ENCODE measurements at places on chromosomes 4 and X.

GRCh38 chr4:142463206-142463605 lies 382.9 kb downstream of the INPP4B start:
- no peak for ATAC-seq

GRCh38 chr4:20615486-20616260 lies 84.6 kb upstream of the PACRGL start:
- no peak for ATAC-seq

DNA sequence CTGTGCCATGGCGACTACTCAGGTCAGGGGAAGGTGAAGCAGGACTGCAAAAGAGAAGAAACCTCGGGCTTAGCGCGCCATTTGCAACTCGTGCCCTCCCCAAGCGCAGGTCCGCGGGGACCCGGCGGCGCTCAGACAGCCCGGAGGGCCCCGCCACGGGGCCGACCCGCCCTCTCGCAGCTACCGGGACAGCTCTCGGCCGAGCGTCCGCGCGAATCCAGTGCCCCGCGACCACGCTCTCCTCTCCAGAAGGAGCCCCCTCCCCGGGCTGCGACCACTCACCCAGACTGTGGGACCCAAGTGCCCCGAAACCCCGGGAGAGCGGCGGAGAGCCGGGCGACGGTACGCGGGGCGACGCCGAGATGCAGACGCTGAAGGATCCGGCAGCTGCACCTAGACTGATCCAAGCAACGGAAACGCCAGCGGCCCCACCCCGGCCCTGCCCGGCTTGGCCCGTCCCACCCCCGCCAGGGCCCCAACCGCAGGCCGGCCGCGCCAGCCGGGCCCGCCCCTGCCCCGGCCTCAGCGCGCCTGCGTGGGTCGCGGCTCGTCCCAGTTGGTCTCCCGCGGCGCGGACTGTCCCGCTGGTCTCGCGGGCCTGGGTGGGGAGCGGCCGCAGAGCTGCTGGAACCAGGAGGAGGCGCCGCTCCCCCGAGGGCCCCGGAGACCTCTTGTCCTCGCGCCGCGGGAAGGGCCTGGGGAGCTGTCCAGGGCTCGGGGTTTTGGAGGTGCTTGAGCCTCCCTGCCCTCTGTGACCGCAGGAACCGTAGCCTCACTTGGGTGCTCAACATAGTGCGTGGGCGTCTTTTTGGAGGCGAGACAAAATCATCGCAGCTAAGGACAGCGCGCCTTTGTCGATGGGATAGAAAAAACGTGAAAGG lies at the start of gene ANXA5:
ANXA5 (minus strand) TSS at position 400 of the 881 bp plus-strand sequence; CDS start at position 9, 391 bp downstream.
- peak; percentile 99 for ATAC-seq

GRCh38 chr4:74056858-74057562 lies 18.5 kb upstream of the CXCL3 start:
- peak; percentile 81 for ATAC-seq

Measured in esophagus mucosa (tissue), 1 donor.